ENCODE measurements at places on chromosomes 6 and 20.

GRCh38 chr6:79872986-79873385 lies 74.4 kb downstream of the ELOVL4 start:
- DNase-seq = peak; percentile 36

- no peak for DNase-seq
Measured at GRCh38 chr6:163877877-163878639, 463.5 kb downstream of the QKI start.

DNA sequence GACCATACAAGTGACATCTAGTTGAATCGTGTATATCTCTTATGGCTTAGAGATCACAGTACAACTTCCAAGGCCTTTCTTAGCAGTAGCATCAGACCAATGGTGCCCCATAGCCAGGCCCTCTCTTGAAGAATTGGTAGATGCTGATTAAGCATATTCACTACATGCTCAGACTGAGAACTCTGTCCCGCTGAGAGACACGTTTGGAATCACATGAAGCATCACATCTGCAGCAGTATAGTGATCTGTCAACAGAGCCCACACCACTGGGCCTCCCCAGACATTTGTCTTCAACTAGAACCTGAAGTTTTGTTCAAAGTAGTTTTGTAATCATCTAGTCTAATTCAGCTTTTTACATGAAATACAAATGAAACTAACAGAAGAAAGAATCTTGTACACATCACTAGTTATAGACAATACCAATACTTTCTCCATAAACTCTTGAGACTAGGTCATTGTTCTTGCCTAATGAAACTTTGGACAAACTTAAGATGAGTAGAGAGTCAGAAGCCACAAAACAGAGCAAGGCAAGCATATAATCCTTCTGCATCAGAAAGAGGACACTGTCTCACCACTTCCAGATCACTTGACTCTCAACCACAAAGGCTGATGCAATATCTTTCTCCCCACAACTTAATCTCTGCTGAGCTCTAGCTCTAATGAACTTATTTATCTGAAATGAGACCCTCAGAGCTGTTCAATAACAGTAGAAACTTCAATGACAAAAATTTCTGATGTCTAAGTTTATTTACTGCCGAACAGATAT lies 182.7 kb downstream of the TBX18 start:
- peak; percentile 65 for DNase-seq

DNA sequence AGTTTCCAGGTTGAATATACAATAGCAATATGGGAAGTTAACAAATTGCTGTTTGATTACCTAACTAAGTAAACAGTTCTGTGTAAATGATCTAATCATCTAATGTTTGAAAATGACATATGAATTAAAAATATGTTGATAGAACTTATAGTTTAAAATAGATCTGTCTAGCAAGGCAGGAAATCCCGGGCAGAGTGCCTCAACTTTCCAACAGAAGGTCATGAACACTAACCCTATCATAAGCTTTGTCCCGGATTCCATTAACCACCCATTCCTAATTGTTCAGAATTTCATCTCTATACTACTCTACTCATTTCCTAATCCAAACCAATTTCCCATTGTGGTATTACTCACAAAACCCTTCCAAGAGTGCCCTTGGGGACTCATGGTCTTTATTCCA lies 10.2 kb downstream of the TAAR1 start:
- no peak for DNase-seq

DNA sequence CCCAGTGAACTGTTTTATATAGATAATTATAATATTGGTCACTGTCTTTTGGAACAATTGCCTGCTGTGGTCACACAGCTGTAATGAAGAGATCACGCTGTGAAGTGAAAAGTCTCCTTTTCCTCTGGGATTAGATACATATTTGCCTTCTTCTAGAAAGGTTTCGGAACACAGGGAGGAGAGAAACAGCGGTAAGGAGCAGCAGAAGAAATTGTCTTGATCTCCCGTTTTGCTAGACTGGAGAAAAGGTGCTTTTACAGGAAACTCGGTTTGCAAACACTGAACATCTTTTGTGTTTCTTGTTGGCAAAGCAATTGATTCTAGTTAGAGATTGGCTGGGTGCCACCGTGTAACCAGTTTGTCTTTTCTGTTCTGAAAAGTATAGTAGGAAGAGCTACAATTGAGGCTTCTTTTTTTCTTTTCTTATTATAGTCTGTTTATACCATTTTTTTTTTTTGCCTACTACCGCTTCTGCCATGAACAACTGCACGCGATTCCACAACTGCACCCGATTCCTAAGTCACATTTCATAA lies 404.1 kb upstream of the ID4 start:
- no peak for DNase-seq

DNA sequence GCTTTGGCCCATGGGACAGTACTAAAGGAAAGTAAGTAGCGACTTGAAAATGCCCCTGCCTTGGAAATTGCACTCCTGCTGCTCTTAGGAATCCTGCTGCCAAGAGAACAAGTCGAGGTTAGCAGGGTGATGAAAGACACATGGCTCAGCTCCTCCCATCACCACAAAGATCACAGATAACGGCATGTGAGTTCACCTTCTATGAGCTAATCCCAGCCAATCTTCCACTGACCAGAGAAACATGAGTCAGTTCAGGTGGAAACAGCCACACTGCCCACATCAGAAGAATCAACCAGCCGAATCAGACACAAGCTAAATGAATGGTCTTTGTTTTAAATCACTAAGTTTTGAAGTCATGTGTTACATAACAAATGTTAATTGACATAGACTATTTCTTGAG lies 106.3 kb downstream of the PRKN start:
- DNase-seq = peak; percentile 14

- DNase-seq = no peak
Measured at GRCh38 chr20:60071965-60072364, 113.7 kb downstream of the CDH26 start.

DNA sequence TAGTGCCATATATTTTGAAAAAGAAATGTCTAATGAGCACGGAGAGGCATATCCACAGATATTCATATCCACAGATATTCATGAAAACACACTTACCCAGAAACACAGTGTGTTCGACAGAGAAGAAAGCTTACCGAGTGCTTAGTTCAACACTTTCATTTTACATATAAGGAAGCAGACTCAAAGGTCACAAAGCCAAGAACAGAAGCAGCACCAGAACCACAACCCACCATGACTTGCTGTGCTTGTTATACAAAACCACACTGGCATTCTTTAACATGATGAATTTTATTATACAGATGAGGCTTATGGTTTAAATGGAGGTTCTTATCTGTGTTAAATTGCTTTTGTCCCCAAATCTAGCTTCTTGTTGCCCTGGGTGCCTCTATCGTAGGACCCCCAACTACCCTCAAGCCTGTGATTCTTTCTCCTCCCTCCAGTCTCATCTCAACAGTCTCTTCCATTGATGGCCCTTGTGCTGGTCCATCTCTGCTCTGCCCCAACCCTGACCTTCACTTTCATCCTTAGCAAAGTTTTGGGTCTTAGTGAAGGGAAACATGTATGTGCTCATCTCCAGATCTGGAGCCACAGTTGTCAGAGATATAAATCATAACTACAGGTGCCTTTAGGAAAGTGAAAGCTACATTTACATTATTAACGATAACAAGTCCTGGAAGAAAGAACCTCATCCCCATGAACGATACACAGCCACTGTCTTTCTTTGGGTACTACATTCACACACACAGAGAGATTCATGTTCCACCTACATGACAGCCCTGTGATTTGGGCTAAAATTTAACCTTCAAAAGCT lies 40.0 kb downstream of the SF3B5 start:
- DNase-seq = no peak

GRCh38 chr20:3563133-3563532 lies 92.3 kb downstream of the ATRN start:
- no peak for DNase-seq

GRCh38 chr20:48025661-48026060 lies 240.4 kb upstream of the SULF2 start:
- DNase-seq = peak; percentile 52

DNA sequence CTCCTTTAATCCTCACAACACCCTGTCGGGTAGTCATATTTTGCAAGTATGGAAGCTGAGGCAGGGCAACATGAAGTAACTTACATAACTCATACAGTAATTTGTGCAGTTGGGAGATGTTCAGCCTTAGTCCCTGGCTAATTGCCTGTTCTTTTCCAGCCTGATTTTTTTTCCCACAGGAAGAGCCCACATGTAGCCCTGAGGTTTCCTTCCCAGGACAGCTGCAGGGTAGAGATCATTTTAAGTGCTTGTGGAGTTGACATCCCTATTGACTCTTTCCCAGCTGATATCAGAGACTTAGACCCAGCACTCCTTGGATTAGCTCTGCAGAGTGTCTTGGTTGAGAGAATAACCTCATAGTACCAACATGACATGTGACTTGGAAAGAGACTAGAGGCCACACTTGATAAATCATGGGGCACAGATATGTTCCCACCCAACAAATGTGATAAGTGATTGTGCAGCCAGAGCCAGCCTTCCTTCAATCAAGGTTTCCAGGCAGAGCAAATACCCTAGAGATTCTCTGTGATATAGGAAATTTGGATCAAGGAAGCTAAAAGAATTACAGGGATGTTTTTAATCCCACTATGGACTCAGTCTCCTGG lies 5.0 kb upstream of the BTN2A1 start:
- no peak for DNase-seq

- DNase-seq = no peak
Measured at GRCh38 chr6:161142957-161143296, 130.9 kb downstream of the AGPAT4 start.

All from AG20443 (cell line).